ENCODE measurements at places on chromosomes 13 and 19.

DNA sequence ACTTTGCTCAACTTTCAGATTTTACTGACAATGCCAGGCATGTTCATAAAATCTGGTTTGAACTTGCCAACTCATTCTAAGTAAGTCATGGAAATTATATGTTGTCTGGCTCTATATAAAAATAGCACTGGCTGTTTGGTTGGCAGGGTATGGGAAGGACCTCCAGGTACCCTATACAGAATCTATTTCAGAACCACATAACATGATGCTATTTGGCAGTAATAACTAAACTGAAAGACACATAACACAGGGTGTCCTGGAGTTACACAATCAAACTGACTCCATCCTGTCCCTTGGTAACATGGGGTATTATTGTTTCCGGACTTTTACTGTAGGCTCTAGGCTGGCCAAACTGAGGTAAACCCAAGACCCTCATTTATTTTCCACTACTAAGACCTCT lies 248.8 kb downstream of the RGCC start:
- DNase-seq: no peak

DNA sequence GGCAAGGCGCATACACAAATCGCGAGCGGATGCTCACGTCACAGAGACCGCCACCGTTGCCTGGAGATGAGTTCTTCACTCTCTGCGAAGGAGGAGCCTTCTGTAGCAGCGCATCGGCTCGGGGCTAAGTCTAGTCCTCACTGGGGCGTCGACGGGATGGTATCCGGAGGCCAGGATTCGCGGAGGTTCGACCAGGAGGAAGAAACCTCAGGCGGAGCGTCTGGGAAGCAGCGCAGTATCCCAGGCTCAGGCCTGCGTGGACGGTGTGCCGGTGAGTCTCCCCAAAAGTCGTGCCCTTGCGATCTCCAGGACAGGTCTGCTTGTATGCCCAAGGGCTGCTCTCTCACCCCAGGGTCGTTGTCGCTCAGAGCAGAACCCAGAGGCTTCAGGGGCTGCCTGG lies 40.4 kb downstream of the ZNF146 start:
- DNase-seq: no peak

GRCh38 chr13:39038569-39039030 lies 344 bp downstream of the NHLRC3 start:
- peak; percentile 59 for DNase-seq

DNA sequence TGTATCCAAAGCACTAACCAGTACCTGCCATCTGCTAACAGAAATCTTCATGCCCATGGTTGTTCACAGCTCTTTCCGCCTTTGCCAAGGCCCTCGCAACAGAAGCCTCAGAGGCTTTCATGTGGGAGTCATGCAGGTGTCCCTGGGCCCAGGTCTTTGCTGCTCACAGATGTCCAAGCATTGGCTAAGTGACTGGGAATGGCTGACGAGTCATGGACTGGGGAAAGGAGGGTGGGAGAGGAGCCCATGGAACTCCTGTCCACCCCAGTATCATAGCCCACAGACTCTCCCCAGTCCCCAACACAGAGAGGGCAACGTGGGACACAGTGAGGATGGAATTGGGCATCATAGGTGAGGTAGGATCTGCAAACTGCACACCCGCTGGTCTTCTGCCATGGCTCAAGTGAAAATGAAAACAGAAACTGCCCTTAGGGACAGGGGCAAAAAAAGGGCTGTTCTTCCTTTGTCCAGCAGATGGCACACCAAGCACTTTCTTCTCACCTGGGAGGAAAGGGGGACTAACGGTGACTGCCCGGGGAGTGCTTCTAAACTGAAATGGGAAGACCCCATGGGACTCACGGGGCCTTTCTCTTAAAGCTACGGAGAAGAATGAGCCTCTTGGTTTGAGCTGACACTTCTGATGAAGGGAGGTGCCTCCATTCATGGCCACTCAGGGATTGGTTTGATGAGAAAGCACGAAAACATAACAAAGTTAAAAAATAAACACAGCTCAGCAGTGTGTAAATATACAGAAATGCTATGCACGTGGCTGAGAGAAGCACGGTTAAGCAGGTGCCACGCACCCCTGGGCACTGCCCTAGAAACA lies 11.1 kb upstream of the DHRS12 start:
- DNase-seq: peak; percentile 70

GRCh38 chr13:75305059-75305458 lies 176.9 kb downstream of the TBC1D4 start:
- no peak for DNase-seq

GRCh38 chr19:49391581-49392399 lies 3.7 kb downstream of the KASH5 start:
- DNase-seq: peak; percentile 79

DNA sequence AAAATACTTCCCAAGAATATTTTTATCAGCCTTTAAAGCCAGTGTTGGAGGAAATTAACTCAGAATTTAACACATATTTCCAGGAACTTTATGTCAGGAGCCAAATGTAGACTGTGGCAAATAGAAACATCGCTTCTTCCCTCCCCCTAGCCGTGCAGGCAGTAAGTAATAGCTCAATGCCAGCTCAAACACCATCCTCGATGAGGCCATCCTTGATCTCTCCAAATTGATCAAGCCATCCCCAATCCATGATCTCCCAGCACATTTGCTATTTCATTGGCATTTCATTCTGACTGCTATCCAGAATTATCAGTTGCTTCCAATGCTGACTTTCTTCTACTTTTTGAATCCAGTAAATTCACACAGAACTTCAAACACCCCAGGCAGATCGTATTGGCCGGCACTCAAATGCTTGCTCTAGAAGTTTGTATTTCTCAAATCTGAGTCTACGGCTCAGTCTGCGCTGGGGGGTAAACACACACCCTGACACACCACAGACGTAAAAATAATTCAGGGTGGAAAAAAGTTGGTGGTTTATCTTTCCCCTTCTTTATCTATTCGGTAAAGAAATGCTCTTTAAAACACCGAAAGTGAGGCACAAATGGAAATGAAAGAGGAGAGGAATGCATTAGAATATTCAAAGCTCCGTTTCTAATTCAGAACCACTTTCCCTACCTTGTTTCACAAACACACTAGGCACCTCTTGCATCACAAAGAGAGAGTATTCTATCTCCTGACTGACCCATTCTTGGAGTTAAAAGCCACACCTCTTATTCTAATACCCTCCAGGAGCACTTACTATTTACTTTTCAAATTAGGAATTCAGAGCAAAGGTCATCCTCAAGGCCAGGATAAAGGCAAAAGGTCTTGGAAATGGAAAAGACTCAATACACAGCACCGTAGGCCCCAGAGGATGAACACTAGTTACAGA lies 991 bp downstream of the OBI1 start:
- no peak for DNase-seq

- no peak for DNase-seq
Observed at GRCh38 chr13:25171170-25171516, 945 bp downstream of the AMER2 start.

DNA sequence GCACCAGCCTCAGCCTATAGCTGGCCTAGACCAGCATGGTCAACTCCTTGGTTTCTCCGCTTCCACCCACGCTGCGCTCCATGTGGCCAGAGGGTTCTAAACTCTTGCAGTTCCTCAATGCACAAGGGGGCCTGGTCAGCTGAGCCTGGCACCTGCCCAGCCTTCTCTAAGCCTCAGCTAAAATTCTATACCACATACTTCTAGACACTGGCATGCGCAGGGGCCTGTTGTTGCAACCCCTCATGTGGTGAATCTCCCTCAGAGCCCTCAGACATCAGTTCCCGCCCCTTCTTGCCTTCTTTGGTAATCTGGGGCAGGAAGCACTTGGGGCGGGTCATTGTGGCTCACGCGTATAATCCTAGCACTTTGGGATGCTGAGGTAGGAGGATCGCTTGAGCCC lies 19.7 kb upstream of the LDLR start:
- no peak for DNase-seq

Measured in activated naive CD4-positive, alpha-beta T cell treated with anti-CD3 and anti-CD28 coated beads, Interleukin-2, amount 50 U/mL, for 16 hours (primary cell).